ENCODE measurements at places on chromosomes 3 and 15.

- DNase-seq = no peak
These were observed 28.5 kb upstream of the EIF4A2 start for GRCh38 chr3:186754871-186755270.

DNA sequence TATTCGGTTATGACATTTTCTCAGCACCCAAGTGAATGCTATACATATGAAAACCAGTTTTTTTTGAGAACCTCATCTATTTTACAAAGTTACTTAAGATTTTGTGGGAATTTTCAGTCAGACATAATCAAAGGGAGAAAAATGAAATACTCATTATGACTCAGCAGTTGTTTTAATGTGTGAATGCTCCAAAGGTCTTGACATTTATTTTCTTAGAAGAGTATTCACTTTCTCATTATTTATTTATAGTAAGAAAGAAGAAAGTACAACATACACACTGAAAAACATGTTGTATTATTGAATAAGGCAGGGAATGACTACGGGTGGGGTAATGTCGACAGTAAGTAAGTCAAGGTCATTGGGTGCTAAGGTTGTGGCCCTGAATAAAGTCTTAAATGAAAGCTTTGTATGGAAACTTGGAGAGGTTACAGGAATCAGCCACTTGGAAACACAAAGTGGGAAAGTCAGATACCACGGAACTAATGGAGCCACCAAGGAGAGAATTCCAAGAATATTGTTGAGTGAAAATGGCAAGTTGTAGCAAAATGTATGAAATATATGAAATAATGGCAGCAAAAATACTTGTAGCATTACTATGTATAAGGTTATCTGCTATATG lies 844.5 kb downstream of the TBL1XR1 start:
- DNase-seq = peak; percentile 0

DNA sequence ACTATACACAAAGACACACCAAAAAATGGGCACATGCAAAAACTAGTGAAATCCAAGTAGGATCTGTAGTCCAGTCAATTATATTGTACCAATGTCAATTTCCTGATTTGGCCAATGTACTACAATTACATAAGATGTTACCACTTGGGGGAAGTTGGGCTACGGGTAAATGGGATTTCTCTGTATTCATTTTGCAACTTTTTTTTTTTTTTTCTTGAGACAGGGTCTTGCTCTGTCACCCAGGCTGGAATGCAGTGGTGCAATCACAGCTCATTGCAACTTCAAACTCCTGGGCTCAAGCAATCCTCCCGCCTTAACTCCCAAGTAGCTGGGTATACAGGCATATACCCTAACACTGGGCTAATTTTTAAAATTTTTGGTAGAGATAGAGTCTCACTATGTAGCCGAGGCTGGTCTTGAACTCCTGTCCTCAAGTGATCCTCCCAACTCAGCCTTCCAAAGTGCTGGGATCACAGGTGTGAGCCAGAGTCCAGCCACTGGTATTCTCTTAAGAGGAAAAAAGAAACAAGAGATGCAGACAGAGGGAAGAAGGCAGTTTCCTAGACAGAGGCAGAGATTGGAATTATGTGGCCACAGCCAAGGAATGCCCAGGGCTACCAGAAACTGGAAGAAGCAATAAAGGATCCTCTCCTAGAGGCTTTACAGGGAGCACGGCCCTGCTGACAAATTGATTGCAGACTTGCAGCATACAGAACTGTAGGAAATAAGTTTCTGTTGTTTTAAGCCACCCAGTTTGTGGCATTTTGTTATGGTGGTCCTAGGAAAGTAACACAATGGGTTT lies 33.3 kb downstream of the TFDP2 start:
- no peak for DNase-seq

DNA sequence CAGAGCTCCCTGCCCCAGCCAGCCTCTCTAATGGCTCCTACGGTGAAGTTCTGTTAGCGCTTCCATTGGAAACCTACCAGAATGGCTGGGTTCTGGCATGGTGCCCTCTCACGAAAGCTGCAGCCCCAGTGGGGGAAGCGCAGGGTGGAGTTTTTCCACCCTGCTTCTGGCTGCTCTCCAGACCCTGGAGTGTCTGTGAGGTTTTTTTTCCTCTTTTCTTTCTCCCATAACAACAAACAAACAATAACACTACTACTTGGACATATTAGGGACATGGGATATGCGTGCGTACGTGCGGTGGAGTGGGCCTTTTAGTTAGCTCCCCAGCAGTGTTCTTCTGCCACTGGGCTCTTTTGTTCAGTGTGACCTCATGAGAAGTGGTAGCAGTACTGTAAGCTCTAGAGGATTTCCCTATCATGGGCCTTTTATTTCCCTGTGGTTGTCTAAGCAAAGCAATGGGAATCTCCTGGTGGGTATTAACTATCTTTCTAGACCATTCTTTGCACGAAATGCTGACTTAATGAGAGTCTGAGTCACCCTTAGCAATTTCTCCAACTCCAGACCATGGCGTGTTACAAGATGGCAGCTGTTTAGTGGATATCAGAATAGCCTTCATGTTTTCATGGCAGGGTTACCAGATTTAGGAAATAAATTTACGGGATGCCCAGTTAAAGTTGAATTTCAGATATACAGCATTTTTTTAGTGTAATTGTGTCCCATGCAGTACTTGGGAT lies 161.9 kb downstream of the FNDC3B start:
- DNase-seq = peak; percentile 97

DNA sequence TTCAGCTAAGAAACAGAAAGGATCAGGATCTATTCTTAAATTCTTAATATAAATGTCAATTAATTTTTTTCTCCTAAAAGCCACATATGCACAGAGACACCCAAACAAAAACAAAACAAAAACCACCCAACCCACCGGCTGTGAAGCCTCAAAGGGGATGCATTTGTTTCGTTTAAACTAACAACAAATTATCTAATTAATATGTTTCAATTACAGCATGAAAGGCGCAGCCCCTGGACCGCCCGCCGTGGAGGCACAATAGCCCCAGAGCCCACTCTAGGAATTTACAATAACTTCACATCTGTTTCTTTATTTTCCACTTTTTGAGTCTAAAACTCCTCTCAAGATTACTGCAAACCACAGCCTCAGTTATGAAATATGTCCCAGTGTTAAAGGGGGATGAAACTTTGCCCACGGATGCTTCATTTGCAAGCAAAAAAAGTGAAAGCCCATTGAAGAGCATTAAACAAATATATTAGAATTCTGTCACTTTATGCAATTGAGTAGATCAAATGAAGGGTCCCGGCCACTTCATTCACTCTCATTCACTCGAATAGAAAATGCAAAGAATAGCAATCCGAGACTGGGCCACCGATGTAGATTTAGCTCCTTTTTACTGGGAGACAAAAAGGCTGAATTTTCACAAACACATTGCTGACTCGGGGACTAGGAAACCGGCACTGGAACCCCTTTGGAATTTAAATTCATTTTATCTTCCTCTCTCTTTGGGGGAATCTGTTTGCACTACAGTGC lies 6.0 kb downstream of the FOXB1 start:
- DNase-seq = no peak

DNA sequence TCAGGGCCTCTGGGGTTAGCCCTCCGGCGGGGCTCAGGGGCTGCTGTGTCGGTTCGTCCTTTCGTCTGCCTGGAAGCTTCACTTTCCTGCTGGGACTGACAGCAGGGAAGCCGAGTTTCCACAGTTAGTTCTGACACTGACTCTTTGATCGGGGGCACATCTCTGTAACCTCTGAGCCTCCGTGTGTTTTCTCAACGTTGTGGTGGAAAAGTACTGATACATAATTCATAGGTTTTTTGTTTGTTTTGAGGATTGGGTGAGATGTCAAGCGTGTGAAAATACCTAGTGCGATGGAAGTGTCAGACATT lies 481 bp downstream of the AP4E1 start:
- no peak for DNase-seq

DNA sequence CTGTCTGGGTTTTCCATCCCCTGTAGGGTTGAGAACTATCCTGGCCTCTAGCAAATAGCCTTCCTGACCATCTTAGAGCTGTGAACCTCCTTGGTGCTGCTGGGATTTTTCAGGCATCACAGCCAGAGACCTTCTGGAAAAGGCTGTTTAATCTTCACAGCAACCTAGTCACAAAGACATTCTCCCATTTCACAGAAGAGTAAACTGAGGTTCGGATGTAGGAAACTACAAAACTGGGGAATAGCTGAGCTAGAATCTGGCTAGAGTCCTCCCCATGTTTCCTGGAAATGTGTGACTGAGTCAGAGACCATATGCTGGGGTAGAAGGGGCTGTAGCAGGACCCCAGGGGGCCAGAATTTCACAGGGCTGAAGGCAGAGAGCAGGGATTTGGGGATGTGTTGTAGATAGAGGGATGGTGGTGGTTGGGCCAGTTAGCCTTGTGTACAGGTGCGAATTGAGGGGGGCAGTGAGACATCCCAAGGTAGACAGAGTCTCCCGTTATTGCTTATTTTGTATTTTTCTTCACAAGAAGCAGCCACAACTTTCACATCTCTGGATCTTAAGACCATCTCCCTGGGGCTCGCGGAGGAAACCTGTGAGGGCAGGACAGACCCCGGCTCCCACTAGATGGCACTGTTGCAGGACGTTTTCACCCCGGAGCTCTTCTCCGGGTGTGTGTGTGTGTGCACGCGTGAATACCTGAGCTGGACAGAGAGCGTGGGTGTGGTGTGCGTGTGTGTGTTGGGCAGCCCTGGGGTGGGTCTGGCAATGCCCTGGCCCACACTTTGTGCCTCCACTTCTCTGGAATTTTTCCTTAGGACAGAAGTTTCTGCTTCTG lies 66.9 kb upstream of the PRR23C start:
- peak; percentile 69 for DNase-seq

- DNase-seq = no peak
These were observed at the start of gene CDV3 for GRCh38 chr3:133573629-133574194. CDV3 (plus strand) TSS chr3:133573686; CDS start chr3:133574045, 359 bp downstream.
